ENCODE measurements at places on chromosomes 7 and 10. TPM values are rescaled to one million over a fixed set of nuclear protein-coding genes. Genes with fewer than 3 reads are reported as not detected.

SUGCT gene
- 2.7 TPM for total RNA-seq

DNA sequence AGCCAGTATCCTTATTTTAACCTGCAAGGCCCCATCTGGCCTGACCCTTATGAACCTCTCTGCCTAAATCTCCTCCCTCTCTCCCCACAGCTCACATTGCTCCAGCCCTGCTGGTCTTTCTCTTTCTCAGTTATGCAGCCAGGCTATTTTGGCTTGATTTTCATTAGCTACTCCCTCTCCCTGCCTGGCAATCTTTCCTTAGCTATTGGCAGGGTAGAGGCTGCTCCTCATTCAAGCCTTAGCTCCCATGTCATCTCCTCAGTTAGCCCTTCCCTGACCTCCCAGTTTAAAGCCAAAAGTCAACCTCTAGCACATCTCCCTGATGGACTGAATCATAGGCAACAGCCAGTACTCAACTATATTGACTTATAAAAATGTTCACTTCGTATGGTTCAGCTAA, 214.4 kb upstream of the CELF2 start:
- H3K36me3 ChIP-seq: no peaks in the 10 kb centered on the region
- DNase-seq: no peak
- no peak overlapping the region for H3K4me3 ChIP-seq
- H3K27ac ChIP-seq: no peak overlapping the region
- H3K27me3 ChIP-seq: no peaks in the 10 kb centered on the region

GRCh38 chr10:121063744-121064143, 212.6 kb downstream of the WDR11 start:
- H3K36me3 ChIP-seq: no peaks in the 10 kb centered on the region
- no peaks in the 10 kb centered on the region for H3K27me3 ChIP-seq
- H3K27ac ChIP-seq: no peak overlapping the region
- H3K4me1 ChIP-seq: no peaks in the 10 kb centered on the region
- no peak overlapping the region for H3K4me3 ChIP-seq

- H3K36me3 ChIP-seq: no peaks in the 10 kb centered on the region
- no peak for DNase-seq
- no peaks in the 10 kb centered on the region for H3K27me3 ChIP-seq
- H3K27ac ChIP-seq: no peak overlapping the region
- H3K4me3 ChIP-seq: no peak overlapping the region
- no peaks in the 10 kb centered on the region for H3K4me1 ChIP-seq
These were observed 63.0 kb downstream of the PAPSS2 start for GRCh38 chr10:87722716-87723115.

Data from naive thymus-derived CD4-positive, alpha-beta T cell (primary cell).